Stimulated activated CD8-positive, alpha-beta memory T cell treated with anti-CD3 and anti-CD28 coated beads, Interleukin-4, amount 100 ng/mL, for 4 hours (primary cell): ENCODE measurements at places on chromosomes 13 and 19.

- no peak for DNase-seq
These were observed 187.7 kb downstream of the RAP2A start for GRCh38 chr13:97621631-97622030.

DNA sequence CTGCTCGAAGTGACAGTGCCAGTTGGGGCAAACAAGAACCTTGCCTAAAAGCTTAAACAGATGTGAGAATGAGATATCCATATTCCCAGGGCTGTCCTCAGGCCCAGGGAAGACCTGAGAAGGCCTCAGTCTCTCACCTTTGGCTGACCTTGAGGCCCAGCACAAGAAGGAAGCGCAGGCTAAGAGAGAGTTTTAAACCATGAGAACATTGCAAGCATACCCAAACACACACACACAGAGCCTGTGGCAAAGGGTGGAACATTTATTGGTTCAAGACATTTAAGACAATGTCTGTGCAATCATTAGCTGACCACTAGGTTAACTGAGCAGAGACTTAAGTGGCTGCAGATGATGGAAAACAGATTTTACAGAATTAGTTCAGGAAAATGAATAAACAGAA lies 248.2 kb downstream of the NBEA start:
- DNase-seq = no peak

DNA sequence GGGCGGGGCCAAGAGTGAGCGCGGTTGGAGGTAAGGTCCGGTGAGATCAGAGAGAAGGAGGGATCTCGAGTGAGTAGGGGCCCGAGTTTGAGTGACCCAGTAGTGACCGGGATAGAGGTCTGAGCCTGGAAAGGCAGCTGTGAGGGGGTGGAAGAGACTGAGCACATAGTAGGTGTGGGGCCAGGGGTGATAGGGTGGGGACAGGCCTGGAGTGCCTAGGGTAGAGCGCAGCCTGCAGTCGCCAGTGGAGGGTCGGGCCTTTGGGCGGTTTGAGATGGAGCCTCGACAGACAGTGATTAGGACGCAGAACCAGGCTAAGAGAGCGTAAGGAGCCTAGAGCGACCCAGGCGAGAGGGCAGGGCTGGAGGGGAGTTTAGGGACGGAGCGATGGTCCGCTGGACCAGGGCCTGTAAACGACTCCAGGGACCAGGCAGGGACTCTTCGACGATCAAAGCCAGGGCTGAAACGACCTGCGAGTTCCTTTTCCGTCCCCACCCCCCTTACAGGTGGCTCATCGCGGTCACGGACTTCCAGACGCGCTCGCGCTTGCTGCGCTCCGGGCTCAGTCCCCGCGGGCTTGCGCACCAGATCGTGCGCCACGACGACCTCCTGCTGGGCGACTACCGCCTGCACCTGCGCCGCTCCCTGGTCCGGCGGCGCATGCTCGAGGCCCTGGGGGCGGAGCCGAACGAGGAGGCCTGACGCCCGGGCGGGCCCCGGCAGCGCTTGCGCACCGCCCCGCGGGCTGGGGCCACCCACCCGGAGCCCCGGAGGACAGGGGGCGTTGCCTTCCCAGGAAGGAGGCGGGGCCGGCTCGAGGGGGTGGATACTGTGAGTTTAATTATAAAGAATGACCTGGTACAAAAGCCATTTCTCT lies 9.4 kb downstream of the C19orf81 start:
- peak; percentile 40 for DNase-seq

GRCh38 chr19:4929186-4929585 lies 19.9 kb downstream of the UHRF1 start:
- DNase-seq = no peak

DNA sequence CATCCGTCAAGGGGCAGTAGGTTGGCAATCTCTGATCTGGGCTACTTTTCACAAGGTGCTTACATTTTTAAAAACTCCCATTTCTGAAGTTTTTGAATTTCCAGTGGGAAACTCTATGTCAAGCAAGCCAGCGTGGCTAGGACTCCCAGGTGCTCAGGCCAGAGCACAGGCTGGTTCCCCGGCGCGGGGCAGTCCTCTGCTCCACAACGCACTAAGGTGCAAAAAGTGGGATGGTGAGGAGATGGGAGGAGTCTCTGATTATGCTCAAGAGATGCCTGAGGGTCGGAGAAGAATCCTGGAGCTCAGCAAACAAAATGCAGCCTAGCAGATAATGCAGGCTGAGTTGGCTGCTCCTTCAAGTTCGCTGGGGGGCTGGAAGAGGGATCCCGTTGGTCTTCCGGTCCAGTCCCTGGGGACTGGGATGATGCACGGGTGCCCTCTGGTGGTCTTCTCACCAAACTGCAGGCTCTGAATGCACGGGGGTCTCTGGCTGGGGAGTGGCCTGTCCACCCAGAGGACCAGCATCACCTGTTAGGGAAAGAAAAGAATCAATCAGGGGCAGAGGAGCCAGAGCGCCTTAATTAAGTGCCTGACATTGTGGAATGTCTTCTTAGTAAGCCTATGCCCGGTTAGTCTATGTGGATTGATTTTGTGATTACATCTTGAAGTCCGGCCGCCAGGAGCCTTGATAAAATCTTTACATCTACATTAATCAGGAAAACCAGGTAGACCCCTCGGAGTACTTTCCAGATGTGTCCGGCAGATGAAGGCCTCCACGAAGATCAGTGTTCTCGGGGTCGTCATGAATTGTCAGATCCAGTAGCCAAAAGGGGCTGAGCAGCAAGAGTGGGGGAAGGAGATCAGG lies 244.4 kb upstream of the MAB21L1 start:
- no peak for DNase-seq

- no peak for DNase-seq
These were observed 111.9 kb downstream of the COL4A2 start for GRCh38 chr13:110418944-110419343.

GRCh38 chr19:13087295-13087694 lies 15.4 kb downstream of the LYL1 start:
- DNase-seq = no peak

GRCh38 chr19:41548047-41548446 lies 27.9 kb upstream of the CEACAM21 start:
- DNase-seq = no peak

DNA sequence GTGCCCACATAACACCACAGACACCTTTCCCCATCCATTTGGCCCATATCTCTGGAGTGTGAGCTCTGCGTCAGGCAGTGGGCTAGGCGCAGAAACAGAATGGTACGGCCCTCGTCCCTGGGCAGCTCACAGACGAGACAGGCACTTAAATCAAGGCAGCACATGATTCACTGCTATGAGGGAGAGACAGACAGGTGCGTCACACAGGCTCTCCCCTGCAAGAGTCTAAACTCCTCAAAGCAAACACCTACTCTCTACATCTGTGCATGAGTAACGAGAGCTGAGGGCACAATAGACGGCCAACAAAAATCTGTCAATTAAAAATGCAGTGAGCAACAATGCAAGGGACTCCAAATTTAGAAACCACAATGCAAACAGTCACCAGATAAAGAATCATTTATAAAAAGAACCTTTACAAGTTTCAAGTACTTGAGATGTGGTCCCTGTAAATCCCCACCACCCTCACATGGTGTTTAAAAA lies 348.9 kb downstream of the UQCRFS1 start:
- DNase-seq = no peak

- no peak for DNase-seq
These were observed 5.5 kb upstream of the ZNF580 start for GRCh38 chr19:55635334-55635717.

DNA sequence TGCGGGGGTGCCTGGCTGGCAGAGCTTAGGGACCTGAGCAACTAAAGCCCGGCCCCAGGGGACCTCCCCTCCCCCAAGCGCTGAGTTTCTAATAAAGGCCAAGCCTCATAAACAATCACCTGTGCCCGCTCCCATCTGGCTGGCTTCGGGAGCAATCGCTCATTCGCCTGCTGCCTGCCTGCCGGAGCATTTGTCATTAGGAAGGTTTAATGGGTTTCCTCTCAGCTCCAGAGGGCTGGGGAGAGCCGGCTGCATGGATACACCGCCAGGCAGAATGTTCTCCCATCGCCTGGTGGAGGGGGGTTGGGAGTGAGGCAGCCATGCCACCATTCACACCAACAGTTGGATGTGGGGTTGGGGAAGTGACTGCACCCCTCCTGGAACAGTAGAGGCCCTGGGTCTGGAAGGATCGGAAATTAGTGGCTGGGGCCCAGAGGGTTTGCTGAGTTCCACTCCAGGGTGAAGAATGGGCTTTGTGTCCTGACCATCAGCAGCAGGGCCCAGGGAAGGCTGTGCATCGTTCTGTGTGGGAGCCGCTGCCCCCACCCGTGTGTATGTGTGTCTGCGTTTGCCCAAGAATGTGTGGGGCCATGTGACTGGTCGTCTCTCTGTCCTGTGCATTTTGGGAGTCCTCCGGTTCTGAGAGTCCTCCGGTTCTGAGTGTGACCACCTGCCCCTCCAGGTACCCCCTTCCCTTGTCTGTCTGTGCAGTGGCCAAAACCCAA lies 15.3 kb downstream of the PIN1 start:
- DNase-seq = no peak

GRCh38 chr19:16027528-16027927 lies 48.8 kb upstream of the TPM4 start:
- DNase-seq = no peak

- DNase-seq = no peak
These were observed 4.4 kb upstream of the CYP4F2 start for GRCh38 chr19:15902254-15902653.

DNA sequence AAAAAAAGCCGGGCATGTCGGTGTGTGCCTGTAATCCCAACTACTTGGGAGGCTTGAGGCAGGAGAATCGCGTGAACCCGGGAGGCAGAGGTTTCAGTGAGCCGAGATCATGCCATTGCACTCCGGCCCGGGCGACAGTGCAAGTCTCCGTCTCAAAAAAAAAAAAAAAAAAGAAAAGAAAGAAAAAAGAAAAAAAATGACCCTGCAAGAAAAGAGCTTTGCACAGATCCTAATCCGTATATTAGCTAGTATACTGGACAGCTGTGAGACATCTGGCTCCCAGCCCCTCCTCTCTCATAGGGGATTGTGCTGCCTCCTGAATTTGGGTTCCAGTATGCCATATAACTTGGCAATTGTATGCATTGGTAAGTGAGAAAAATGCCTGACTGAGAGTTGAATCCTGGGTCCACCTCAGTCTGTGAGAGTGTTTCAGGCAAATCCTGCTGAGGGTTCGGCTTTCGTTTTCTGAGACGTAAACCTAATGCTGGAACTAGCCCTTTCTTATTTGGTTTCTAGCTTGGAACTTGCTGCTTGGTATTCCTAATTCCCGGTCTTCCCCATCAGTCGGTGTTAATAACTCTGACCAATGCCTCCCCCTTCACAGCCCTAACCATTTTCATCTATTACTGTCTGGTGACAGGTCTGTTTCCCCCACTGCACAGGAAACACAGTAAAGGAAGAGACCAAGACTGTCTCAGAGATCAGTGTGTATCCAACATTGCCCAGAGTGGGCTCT lies 1.3 kb upstream of the AKT2 start:
- DNase-seq = no peak

- no peak for DNase-seq
These were observed 70.4 kb upstream of the UQCRFS1 start for GRCh38 chr19:29283366-29283765.

GRCh38 chr13:51557438-51557837 lies 26.8 kb upstream of the WDFY2 start:
- no peak for DNase-seq

DNA sequence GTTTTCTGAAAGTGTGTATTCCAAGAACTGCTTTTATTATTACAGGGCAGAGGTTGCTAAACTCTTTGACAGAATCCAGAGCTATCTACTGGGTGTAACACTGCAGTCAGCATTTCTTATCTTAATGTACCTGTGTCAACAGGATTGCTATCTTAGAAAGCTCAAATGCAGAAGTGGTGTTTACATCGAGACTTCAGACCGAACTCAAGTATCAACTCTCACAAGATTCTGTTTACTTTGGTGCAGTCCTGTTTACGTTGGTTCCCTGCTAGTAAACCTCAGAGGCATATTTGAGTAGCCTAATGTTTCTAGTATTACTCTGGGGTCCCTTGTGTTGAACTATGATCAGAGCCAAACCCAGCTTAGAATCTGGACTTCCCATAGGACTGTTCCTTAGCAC lies 20.5 kb downstream of the SLC15A1 start:
- DNase-seq = no peak

- DNase-seq = no peak
These were observed 15.5 kb downstream of the KLF2 start for GRCh38 chr19:16340092-16340491.

GRCh38 chr13:99308471-99309087 lies 1.4 kb upstream of the GPR183 start:
- DNase-seq = no peak

DNA sequence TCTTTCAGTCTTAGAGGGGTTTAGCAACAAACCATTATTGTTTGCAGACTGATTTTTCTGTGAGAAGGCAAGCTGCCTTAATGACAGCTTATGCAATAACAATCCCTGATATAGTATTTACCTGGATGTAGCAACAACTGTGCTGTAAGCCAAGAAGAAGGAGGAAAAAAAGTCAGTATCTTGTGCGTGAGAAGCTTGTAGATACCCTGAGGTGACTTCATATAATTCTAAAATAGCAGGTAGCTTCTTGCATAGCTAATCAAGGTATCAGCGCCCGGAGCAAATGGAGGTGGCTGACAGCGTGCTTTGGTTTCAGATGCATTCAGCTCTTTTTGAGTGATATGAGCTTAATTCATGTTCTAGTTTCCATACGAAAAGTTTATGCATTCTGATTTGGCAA lies 309.8 kb downstream of the KLF5 start:
- DNase-seq = no peak

GRCh38 chr13:52411629-52412028 lies 5.7 kb upstream of the THSD1 start:
- DNase-seq = no peak

DNA sequence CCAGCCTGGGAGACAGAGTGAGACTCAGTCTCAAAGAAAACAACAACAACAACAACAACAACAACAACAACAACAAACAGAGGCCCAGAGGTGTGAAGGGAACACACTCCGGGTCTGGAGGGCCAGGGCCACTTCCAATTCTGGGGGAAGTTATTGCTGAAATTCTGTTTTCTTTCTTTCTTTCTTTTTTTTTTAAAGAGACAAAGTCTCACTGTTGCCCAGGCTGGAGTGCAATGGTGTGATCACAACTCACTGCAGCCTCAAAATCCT lies 3.5 kb upstream of the CAPS start:
- DNase-seq = no peak

DNA sequence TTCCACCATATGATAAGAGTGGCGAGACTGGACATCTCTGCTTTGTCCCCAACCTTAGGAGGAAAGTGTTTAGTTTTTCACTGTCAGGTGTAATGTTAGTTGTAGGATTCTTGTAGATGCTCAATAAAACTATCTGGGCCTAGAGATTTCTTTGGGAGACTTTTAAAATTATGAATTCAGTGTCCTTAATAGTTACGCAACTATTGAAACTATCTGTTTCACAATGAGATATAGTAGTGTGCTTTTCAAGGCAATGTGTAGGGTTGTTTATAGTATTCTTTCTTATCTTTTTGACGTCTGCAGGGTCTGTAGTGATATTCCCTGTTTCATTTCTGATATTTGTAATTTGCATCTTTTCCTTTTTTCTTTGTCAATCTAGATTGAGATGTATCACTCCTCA lies 33.2 kb upstream of the F7 start:
- no peak for DNase-seq

- no peak for DNase-seq
These were observed 19.1 kb upstream of the KCTD4 start for GRCh38 chr13:45219938-45220375.

GRCh38 chr13:83714236-83714635 lies 168.0 kb downstream of the SLITRK1 start:
- no peak for DNase-seq

GRCh38 chr19:44435441-44435840 lies 12.8 kb downstream of the ZNF229 start:
- DNase-seq = no peak
